AG04449 (cell line): ENCODE measurements at places on chromosomes 16 and 17.

- peak; percentile 41 for DNase-seq
Measured at GRCh38 chr17:64074704-64075426, 54.4 kb upstream of the ICAM2 start.

DNA sequence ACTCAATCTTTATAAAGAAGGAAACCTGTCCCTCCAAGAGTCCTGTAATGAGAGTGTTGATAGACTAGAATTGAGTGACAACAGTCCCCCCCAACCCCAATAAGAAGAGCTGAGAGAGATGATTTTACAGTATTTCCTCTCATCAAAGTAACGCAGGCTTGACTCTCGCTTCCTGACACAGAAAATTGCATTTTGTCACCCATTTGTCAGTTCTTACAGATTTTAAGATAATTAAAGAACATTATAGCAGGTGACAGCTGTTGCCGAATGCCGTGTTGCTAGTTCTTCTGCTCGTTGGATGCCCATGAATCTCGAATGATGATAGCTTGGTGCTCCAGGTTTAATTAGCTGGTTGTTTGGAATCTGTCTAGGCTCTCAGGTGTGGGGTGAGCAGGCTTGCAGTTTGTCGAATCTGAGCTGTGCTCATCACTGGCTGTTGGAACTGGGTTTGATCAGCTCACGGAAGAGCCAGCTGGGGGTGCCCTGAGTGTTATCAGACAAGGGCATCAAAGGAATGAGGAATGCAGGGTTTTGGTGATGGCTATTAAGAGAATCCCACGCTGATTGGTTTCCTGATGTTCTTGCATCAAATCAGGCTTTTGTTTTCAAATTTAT, 84.8 kb upstream of the CPHXL start:
- DNase-seq: no peak

DNA sequence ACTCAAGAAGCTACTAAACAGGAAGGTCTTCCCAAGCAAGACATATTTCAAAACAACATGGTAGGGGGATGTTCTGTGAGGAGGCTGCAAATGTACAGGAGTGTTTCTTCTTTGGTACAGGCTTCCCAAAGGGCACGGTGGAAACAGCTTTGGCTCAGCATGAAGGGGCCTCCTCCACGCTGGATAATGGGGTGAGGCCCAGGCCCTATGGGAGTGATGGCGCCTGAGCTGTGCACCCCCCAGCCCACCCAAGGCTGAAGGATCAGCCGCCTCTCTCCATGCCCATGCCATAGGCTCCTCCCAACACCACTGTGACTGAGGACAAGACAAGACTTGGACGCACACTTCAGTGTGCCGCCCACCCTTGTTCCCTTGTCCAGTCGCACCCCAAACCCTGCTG, 6.8 kb downstream of the CD300E start:
- DNase-seq: no peak

GRCh38 chr17:28925912-28926365, 23.1 kb upstream of the DHRS13 start:
- DNase-seq: peak; percentile 49

- no peak for DNase-seq
Measured at GRCh38 chr17:78122931-78123249, 5.7 kb downstream of the TMC6 start.

DNA sequence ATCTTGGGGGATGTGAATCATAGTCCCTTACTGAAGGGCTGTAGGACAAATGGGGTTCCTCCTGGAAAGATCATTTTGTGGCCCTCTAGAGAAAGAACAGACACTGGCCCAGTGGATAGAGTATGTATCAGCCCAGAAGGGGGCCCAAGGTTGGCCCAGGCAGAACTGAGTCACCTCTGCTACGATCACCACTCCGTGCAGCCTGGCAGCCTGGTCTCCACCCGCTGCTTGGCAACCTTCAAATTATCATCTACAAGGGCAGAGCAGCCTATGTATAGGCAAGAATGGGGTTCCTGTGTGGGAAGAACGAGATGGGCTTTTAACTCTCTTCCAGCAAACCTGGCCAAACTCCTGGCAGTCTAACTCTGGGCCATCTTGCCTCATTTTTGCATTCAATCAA, 61.9 kb downstream of the GSG1L start:
- no peak for DNase-seq

DNA sequence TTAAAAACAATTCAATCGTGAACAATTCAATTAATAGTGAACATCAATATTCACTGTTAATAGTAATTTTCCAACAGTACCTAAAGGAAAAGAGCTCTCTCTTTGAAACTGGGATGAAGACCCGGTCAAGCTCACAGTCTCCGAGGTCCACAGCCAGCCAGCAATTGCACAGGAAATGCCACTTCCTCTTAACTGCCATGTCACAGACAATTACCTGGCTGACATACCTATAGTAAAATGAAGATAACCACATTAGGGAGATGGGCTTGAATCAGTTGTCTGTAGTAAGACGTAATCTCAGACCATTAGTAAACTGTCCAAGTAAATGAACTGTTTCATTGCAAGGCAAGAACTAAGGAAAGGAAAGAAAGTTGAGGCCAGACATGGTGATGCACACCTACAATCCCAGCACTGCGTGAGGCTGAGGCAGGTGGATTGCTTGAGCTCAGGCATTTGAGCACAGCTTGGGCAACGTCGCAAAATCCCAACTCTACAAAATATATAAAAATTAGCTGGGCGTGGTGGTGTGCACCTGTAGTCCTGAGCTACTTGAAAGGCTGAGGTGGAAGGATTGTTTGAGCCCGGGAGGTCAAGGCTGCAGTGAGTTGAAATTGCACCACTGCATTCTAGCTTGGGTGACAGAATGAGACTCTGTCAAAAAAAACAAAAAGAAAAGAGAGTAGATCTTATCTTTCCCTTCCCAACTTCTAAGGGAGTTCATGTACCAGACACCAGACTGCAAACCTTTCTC, 36.9 kb downstream of the PKD1L3 start:
- DNase-seq: no peak

GRCh38 chr17:10471858-10472257, 2.5 kb upstream of the MYH4 start:
- DNase-seq: no peak

GRCh38 chr16:67445913-67446907, 15.3 kb downstream of the HSD11B2 start:
- no peak for DNase-seq

DNA sequence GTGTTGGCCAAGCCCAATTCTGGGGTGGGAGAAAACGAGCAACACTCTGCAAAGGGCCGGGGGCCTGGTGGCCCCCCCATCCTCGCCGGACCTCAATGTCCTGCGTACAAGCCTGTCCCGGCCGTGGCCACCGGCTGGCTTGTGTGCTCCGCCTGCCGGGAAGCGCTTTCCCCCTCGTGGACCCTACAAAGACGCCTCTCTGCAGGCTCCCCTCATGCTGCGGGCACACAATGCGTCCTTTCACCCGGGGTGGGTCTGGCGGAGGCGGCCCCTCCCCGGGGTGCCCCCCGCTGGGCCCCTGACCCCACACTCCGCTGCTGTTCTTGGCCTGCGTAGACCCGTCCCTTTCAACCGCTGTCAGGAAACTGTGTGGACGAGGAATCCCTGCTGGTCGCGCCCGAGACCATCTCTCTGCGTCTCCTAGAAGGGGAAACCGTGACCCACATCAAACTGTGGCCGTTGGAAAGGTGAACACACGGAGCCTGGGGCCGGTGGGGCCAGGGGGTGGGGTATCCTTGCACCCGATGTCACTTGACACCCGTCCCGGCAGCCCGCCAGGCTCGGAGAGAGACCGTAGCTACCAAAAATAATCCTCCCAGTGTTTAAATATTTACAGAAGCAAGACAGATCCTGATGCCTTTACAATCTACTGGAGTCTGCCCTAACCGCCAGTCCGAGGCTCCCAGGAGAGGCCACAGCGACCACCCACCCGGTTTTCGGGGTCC, 43.6 kb downstream of the TBC1D16 start:
- no peak for DNase-seq

GRCh38 chr16:73230651-73231050, 182.7 kb upstream of the ZFHX3 start:
- DNase-seq: no peak

- DNase-seq: no peak
Measured at GRCh38 chr16:27225536-27226360, 22.4 kb downstream of the KDM8 start.

- no peak for DNase-seq
Measured at GRCh38 chr17:14926526-14927122, 338.5 kb downstream of the PMP22 start.

GRCh38 chr16:4323071-4323844, 7.4 kb downstream of the GLIS2 start:
- DNase-seq: no peak

DNA sequence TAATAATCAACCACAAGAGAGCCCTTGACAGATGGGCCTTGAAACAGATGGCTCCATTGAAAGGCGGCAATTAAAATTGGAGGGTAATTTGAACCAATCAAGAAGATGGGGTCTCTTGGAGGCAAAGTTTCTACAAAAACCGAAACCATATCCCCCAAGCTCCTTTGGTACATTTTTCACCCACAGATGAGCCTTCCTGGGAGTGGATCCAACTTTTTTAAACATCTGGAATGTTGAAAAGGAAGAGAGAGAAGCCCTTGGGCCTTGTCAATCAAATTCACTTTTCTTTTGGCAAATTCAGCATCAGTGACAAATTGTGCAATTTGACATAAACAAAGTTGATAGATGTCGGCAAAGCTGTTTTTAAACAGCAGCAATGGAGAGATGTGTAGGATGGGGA, 13.2 kb upstream of the NUP93 start:
- no peak for DNase-seq

GRCh38 chr16:53414381-53414780, 19.9 kb upstream of the RBL2 start:
- DNase-seq: no peak

GRCh38 chr17:58046239-58047094, 36.8 kb upstream of the DYNLL2 start:
- no peak for DNase-seq

GRCh38 chr17:13477180-13477611, 124.5 kb downstream of the HS3ST3A1 start:
- DNase-seq: no peak

- no peak for DNase-seq
Measured at GRCh38 chr16:80973991-80974390, 32.7 kb downstream of the CMC2 start.

GRCh38 chr17:79706931-79707850, 23.6 kb upstream of the ENPP7 start:
- DNase-seq: no peak

- DNase-seq: no peak
Measured at GRCh38 chr17:29474297-29474696, 84.1 kb downstream of the TAOK1 start.

- DNase-seq: peak; percentile 17
Measured at GRCh38 chr16:23286131-23286532, 16.0 kb upstream of the SCNN1B start.

DNA sequence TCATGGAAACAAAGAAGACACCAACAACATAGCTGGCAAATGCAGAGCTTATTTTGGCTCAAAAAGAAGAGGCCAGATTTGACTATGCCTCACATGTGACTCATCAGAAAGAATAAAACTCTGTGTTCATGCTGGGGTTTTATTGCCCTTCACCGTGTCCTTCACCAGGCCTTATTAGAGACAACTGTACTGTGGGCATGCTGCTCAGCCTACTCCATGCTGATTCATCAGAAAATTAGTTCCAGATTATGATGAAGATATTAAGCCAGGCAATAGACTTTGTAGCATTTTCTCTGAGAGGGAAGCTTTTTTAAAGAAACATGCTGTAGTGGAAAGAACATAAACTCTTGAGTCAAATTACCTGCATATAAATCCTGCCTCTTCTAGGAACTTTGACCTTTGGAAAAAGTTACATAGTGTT, 89.8 kb downstream of the CYB561 start:
- DNase-seq: peak; percentile 78

DNA sequence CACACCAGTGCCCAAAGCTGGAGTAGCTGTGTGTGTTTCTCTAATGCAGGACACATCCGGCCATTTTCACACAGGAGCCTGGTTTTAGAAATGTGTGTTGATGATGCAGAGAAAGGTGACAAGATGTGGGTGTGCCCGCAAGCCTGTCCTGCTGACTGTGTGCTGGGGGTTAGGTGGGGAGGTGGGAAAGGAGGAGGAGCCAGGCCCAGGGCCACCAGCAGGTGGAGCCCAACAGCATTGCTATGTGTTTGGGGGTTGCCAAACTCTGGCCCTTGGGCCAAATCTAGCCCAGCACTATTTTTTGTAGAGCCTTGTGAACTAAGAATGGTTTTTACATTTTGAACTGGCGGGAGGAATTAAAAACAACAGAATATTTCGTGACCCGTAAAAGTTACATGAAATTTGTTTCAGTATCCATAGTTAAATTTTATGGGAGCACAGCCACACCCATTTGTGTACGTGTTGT, 61.7 kb upstream of the LGALS9 start:
- no peak for DNase-seq

- no peak for DNase-seq
Measured at GRCh38 chr17:58319173-58320162, 9.1 kb downstream of the TSPOAP1 start.

GRCh38 chr17:40056379-40057015, 2.3 kb upstream of the MED24 start:
- DNase-seq: no peak

- no peak for DNase-seq
Measured at GRCh38 chr16:27920391-27920891, 143.1 kb downstream of the GSG1L start.

DNA sequence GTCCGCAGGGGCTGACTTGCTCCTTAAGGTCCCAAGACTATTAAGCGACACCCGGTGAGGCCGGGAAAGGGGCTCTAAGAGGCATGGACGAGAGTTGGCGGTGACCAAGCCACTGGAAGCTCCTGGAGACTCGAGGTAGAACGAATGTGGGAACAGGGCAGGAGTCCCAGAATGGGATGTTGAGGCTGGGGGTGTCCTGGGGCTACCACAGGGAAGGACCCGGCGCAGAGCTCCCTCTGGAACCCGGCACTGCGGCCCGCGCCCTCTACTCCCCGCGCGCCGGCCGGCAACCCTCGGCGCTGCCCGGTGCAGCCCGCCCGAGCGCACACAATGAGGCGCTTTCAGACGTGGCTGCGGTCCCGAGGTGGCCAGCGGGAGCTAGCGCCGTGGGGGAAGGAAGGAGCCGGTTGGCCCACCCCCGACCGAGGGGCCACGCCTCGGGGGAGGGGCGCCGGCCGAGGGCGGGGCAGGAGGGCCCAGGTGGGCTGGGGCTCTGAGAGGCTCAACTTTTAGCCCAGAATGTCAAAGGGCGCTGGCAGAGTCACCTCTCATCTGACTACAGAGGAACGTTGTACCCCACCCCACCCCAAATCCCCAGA, at the start of gene CHST6:
Gene CHST6, minus strand, starts transcription at position 366 of the 599 bp plus-strand sequence. CDS start 15,613 bp downstream, outside the sequence.
- DNase-seq: no peak

- no peak for DNase-seq
Measured at GRCh38 chr17:81418710-81419318, 23.6 kb downstream of the BAHCC1 start.

GRCh38 chr17:42673885-42674754, 2.7 kb downstream of the PLEKHH3 start:
- DNase-seq: no peak
